Stomach (tissue), 19 donors: ENCODE measurements at places on chromosomes 2 and 18. TPM values are rescaled to one million over a fixed set of nuclear protein-coding genes. Genes with fewer than 3 reads are reported as not detected.

PXDN gene
- 24.9 TPM for total RNA-seq

NYAP2 gene
- total RNA-seq, result not detected

DTNB gene
- total RNA-seq, result 10.5 TPM

TMEM37 gene
- 5.7 TPM for total RNA-seq

ABCB11 gene
- total RNA-seq, result 0.18 TPM

ITGA6 gene
- 391 TPM for total RNA-seq

KIF5C gene
- 2.3 TPM for total RNA-seq

C2orf80 gene
- total RNA-seq, result not detected

RAB6C gene
- total RNA-seq, result not detected

MARCHF4 gene
- 0.55 TPM for total RNA-seq

DTNA gene
- total RNA-seq, result 113 TPM

ANKRD30B gene
- total RNA-seq, result 0.29 TPM
